ENCODE measurements at places on chromosomes 3 and 15.
A peak's percentile ranks its signal among the peaks of the same experiment; 100 is the strongest.

GRCh38 chr3:65785065-65785645 is 253.6 kb downstream of the MAGI1 start:
- DNase-seq, result no peak

DNA sequence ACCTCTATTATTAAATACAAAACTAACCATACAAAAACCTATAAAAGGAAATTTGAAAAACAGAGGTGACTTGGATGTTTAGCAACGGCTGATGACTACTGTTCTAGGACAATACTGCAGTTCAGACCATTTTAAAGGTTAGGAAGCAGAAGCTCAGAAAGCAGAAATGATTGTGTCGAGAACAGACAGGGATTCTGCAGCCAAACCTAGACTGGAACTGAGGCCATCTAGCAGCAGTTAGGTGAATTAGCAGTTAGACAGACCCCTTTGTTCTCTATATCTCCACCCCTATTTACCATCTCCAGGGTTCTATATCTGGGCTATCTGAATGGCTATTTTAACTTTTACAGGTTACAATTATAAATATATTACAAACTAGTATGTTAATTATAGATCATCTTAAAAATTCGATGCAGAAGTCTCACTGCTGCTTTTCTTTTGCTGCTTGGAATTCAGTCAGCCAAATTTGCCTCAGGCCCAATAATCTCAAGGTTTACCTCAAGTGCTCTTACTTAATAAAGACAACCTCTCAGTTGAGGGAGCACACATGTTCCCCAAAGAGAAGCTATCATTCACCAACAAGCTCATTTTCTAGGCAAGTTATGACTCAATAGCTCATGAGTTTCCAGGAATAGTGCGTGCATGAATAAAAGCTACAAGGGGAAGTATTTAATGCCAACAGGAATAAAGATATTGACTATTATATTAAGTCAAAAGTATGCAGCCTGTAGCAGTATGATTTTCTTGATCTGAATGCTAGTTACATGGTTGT is 9.3 kb upstream of the IL1RAP start:
- no peak for DNase-seq

- DNase-seq, result no peak
Measured at GRCh38 chr3:117563063-117563462, 853.5 kb downstream of the TUSC7 start.

DNA sequence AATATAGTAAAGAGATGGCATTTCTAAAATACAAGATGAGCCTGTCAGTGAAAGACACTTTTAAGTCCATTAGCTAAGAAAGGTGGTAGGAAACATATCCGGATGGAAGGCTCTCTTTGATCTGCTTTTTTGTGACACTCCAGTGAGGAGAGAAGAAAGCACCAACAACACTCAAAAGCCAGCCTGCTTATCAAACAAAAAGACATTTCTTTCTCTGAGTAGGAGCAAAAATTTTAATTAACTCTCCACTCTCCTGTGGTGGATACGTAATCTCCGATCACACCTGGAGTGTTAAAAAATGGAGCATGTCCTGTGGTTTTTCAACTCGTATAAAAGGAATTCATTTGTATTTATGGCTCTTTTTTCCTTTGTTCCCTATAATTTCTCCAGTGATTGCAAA is 65.3 kb downstream of the OXNAD1 start:
- DNase-seq, result no peak

DNA sequence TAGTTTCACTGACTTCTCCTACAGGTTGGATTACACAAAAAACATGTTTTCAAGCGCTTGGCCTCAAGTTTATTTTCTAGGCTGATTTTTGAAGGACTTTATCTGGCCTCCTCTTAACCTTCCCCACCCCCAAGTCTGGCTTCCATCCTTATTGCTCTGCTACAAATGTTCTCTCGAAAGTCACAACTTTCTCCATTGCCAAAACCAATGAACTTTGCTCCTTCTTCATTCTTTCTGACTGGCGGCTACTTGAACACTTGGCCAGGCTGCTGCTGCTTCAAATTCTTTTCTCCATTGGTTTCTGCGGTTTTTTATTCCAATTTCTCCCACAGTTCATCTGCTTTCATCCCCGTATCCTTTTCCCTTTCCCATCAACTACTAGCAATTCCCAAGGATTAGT is 106.6 kb downstream of the TOP2B start:
- DNase-seq, result no peak

- no peak for DNase-seq
Measured at GRCh38 chr3:51670053-51670822, 814 bp upstream of the TEX264 start.

GRCh38 chr3:184085389-184085852 is 11.4 kb upstream of the HTR3E start:
- no peak for DNase-seq

DNA sequence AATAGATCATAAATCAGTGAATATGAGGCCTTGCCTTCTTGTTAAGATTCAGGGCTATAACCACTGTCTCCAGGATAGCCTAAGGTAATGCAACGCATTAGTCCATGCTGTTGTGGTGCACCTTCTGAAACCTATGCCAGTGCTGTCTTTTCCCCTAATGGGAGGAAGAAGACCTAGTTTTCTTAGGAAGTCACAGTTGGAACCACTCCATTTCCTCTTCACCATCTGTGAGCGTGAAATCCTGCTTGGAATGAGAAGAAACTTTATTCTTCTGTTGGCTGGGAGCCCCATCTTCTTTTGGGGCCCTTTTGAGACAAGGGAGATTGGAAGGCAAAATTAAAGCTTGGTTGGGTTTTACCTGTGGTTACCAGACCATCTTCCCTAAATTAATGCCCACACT is 25.9 kb upstream of the SLC7A14 start:
- DNase-seq, result no peak

DNA sequence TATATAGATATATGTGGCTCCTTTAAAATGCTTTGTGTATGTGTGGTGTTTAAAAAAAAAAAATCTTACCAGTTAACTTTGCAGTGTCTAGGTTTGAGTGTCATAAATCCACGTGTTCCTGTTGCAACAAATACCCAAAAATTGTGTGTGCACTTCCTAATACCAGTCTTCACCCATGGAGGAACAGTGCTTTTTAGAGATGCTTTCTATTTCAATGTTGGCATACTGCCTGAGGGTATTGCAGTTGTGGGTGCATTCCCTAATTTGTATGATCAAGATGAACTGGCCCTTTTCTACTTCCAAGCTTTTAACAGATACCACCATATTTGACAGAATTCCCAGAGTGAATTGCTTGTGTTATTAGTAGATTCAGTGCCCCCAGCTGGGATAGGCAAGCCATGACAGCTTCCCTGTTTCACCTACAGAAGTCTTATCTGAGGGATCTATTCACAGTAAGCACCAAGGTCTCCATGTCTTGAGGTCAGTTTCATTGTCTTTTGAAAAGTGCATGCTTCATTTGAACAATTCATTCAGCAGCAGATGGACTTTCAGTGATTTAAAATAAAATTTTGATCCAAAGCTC is 68.9 kb upstream of the GOLGA6B start:
- no peak for DNase-seq

DNA sequence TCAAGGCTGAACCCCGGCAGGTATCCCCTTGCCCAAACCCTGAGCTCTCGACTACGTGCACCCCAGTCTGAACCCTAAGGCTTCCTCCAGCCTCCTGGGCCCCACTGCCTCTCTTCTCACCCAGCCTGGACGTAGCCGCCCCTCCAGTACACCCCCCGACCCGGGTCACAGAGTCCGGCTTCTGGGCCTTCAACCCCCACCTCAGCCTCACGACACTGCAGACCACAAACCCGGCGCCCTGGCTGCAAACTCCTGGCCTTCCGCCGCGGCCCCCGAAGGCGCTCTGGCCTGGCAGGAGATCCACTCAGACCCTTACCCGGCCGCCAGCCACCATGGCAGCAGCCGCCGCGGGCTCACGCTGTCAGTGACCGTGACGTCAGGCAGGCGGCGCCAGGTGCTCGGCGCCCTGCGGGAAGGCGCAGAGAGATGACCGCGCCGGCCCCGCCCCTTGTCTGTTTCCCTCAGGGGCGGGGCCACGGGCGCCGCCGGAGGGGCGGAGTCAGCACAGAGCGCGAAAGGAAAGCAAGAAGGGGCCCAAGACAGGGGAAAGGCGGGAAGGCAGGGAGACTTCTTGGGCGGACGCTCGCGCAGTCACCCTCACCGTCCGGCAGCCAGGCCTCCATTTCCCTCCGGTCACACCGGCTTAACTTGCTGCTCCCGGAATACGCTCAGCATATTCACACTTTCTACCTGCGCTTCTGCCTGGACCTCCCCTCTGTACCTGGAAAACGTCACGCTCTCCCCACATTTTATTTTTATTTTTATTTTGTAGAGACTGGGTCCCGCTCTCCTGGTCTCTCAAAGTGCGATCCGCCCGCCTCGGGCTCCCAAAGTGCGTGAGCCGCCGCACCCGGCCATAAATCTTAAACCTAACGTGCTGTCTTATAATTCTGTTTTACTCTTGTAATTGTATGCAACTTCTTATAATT is at the start of gene RMDN3:
TSS of gene RMDN3 (minus strand) at position 372 of the 929 bp plus-strand sequence. CDS start 471 bp downstream, outside the sequence.
- peak; percentile 67 for DNase-seq

DNA sequence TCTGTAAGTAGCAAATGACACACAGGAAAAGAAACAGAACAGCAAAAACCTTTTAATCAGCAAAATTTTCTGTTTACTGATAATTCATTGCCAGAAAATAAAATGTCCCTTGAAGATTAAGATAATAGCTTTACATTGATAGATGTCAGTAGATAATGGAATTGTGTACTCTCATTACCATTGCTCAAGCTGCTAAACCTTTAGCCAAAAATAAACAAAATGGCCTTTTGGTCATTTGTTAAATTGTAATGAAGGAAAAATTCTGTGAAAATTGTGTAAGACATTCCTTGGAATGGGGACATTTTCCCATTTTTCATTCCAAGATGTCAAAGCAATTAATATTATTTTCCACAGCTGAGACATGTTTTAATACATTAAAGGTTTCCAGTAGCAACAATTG is 189.8 kb downstream of the PLOD2 start:
- DNase-seq, result no peak
